GM04503 (cell line): ENCODE measurements at places on chromosomes 4 and X.

- DNase-seq, result peak; percentile 21
Measured at GRCh38 chr4:119570401-119570800, 58.2 kb downstream of the PDE5A start.

- peak; percentile 46 for DNase-seq
Measured at GRCh38 chr4:24910499-24910898, 2.3 kb downstream of the CCDC149 start.

GRCh38 chr4:177116161-177116560 is 193.5 kb upstream of the NEIL3 start:
- DNase-seq, result no peak

- no peak for DNase-seq
Measured at GRCh38 chr4:21413807-21414370, 534.7 kb downstream of the KCNIP4 start.

- no peak for DNase-seq
Measured at GRCh38 chr4:5052204-5052702, 973 bp downstream of the STK32B start.

- no peak for DNase-seq
Measured at GRCh38 chr4:136858903-136859302, 673.4 kb downstream of the PCDH18 start.

DNA sequence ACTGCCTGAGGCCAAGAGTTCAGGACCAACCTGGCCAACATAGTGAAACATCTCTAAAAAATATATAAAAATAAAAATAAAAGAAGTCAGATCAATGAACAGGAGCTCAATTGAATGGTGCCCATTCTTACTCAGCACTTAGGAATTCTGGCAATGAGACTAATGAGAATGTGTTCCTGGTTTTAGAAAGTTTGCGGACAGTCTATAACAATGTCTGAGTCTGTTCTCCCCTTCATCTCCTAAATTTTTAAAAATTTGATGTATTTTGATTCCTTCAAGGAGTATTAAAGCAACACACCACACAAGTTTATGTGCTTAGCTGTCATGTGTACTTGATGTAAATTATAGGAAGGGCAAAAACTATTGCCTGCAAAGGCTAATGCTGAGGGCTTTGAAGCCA is 30.6 kb upstream of the KCNIP4 start:
- no peak for DNase-seq

- DNase-seq, result no peak
Measured at GRCh38 chrX:129145385-129145784, 377.9 kb downstream of the SMARCA1 start.
